ENCODE measurements at places on chromosomes 1 and 21. TPM values are rescaled to one million over a fixed set of nuclear protein-coding genes. Genes with fewer than 3 reads are reported as not detected.

The TSSK3 gene
- total RNA-seq, result 0.28 TPM

The CFAP45 gene
- 0.52 TPM for total RNA-seq

The OR2T11 gene
- total RNA-seq, result under 0.01 TPM

The ST6GALNAC5 gene
- 1.4 TPM for total RNA-seq

The CLCA4 gene
- 0.05 TPM for total RNA-seq
